ENCODE measurements at places on chromosomes 5 and 9. TPM values are rescaled to one million over a fixed set of nuclear protein-coding genes. Genes with fewer than 3 reads are reported as not detected.

The GMCL2 gene
- total RNA-seq: not detected

The BHMT gene
- 3.2 TPM for total RNA-seq

The FREM1 gene
- total RNA-seq: 8.3 TPM

The IRX1 gene
- 0.62 TPM for total RNA-seq

The PDGFRB gene
- total RNA-seq: 215 TPM

The LSM11 gene
- 3.4 TPM for total RNA-seq

The PRUNE2 gene
- 55.3 TPM for total RNA-seq

The GABRA6 gene
- not detected for total RNA-seq

GRCh38 chr9:7402334-7403027, 397.1 kb downstream of the DMAC1 start:
- DNase-seq: no peak
